ENCODE measurements at places on chromosomes 5 and 9.

DNA sequence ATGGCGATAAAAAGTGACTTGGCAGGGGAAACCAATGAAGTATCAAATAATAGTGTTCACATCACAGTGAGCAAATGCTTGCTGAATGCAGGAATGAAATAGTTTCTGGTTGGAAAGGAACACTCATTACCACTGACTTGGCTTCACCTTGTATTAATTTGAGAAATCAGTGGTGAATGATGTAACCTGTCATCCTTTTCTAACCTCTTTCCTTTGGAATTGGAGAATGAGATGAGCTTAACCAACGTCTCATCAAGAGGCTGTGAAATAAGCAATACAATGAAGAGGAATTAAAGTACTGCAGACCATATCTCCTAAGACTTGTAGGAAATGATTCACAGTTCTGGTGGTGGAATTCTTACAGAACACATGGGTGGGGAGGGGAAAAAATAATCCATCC is 192.2 kb downstream of the DMAC1 start:
- DNase-seq, result no peak

- DNase-seq, result no peak
These were observed 39.1 kb downstream of the DENND4C start for GRCh38 chr9:19269582-19269981.

GRCh38 chr5:139082813-139083498 is 115.2 kb downstream of the SIL1 start:
- no peak for DNase-seq

DNA sequence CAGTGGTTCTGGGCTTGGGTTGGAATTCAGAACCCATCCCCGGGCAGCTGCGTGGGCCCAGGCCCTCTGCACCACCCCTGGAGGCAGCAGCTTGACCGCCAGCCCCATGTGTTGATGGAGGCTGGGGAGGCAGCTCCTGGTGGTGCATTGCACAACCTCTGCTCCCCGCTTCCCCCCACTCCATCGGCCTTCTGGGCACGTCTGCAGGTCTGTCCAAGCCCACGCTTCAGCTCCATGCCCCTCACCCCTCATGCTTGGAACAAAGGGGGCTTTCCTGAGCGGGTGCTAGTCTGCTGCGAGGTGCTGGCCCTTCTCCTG is 1.4 kb downstream of the NCS1 start:
- no peak for DNase-seq

- no peak for DNase-seq
These were observed 222.3 kb downstream of the GLIS3 start for GRCh38 chr9:4077499-4078102.

Data from CD4-positive, alpha-beta T cell treated with Interleukin-15 for 1 hour (primary cell).